ENCODE measurements at places on chromosomes 7 and 10. TPM values are rescaled to one million over a fixed set of nuclear protein-coding genes. Genes with fewer than 3 reads are reported as not detected.

DNA sequence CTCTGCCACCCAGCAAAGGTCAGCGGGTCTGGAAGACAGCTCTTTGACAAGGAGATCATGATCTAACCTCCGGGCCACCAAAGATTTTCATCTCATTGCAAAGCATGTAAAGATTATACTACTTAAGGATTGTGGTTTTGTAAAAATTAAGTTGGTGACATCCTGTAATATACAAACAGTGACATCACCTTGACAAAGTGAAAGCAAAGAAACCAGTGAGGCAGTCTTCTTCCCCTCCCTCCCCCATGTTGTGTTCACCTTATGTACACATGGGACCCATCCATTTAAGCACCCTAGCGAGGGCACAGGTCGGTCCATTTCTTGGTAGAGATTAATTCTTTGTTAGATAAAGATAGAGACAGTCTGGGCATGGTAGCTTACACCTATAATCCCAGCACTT lies 3.9 kb downstream of the MDH2 start:
- no peak for DNase-seq

DNA sequence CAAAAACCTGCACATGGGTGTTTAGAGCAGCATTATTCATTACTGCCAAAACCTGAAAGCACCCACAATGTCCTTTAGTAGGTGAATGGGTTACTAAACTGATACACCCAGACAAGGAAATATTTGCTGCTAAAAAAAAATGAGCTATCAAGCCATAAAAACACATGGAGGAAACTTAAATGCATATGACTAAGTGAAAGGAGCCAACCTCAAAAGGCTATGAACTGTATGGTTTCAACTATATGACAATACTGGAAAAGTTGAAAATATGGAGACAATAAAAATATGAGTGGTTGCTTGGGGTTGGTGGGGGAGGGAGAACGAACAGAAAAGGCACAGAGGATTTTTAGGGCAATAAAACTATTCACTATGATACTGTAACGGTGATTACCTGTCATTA lies 291.0 kb downstream of the TNS3 start:
- no peak for DNase-seq

GRCh38 chr10:86632009-86632800 lies 22.1 kb upstream of the OPN4 start:
- no peak for DNase-seq

GNAT3 gene
- not detected for total RNA-seq
